Anterior cingulate cortex (tissue), 58 donors: ENCODE measurements at places on chromosomes 3 and 15.

- DNase-seq, result no peak
Measured at GRCh38 chr3:182303169-182303568, 490.1 kb upstream of the ATP11B start.

GRCh38 chr15:41896566-41896965, 2.7 kb upstream of the SPTBN5 start:
- DNase-seq, result no peak

- no peak for DNase-seq
Measured at GRCh38 chr3:53812434-53812833, 33.8 kb downstream of the CHDH start.

GRCh38 chr3:43389388-43390254, 103.3 kb downstream of the SNRK start:
- DNase-seq, result no peak

- no peak for DNase-seq
Measured at GRCh38 chr3:196886144-196886543, 18.4 kb downstream of the SENP5 start.

GRCh38 chr15:42172475-42172874, 16.0 kb upstream of the PLA2G4F start:
- DNase-seq, result no peak
